Neural progenitor cell (in vitro differentiated cells): ENCODE measurements at places on chromosomes 1 and 21.
A peak's percentile ranks its signal among the peaks of the same experiment; 100 is the strongest.

GRCh38 chr1:1630191-1630964 lies 1.6 kb upstream of the MMP23B start:
- no peaks in the 10 kb centered on the region for H3K36me3 ChIP-seq
- peaks cover 4% of the 10 kb centered on the region for H3K4me1 ChIP-seq
- no peak overlapping the region for H3K27ac ChIP-seq
- DNase-seq, result peak; percentile 78

DNA sequence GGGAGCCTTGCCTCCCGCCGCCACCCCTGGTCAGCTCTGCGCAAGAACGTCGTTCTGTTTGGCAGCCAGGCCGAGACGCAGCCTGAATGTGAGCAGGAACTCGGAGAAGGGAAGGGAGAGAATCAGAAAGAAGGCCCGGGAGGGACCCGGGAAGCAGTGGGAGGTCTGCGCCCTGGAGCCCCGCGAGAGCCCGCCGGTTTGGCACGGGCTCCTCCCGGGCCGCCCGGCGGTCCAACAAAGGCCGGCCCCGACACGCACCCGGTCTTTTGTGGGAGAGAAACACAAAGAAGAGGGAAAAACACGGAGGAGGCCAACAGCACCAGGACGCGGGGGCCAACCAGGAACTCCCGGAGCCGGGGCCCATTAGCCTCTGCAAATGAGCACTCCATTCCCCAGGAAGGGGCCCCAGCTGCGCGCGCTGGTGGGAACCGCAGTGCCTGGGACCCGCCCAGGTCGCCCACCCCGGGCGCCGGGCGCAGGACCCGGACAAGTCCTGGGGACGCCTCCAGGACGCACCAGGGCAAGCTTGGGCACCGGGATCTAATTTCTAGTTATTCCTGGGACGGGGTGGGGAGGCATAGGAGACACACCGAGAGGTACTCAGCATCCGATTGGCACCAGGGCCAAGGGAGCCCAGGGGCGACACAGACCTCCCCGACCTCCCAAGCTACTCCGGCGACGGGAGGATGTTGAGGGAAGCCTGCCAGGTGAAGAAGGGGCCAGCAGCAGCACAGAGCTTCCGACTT lies 2.7 kb upstream of the OLIG2 start:
- peaks cover 100% of the 10 kb centered on the region for H3K27me3 ChIP-seq
- H3K4me1 ChIP-seq, result peaks cover 31% of the 10 kb centered on the region
- peak overlapping the region; percentile 21 for H3K4me3 ChIP-seq
- peak; percentile 67 for DNase-seq

GRCh38 chr1:242641461-242641860 lies 117.0 kb upstream of the PLD5 start:
- no peaks in the 10 kb centered on the region for H3K4me1 ChIP-seq
- no peak overlapping the region for H3K27ac ChIP-seq
- DNase-seq, result no peak

DNA sequence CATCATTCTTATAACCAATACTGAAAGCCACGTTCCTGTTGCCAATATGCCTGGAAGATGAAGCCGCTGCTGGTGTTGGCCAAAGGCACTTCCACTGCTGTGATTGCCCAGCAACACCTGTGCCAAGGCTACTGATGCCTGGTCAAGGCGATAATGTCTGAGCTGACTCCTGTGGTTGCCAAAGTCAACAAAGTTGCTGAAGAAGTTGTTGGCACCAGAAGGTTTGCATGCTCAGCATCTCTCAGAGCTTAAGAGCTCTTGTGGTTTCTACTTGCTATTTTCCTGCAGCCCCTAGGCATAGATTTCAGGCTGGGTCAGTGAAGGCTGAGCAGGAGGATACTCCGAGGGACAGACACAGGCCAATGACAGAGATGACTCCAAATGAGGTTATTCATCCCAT lies 63.4 kb upstream of the RAB3GAP2 start:
- no peak overlapping the region for H3K4me3 ChIP-seq
- H3K27me3 ChIP-seq, result no peaks in the 10 kb centered on the region
- H3K4me1 ChIP-seq, result peaks cover 4% of the 10 kb centered on the region
- no peak for DNase-seq

DNA sequence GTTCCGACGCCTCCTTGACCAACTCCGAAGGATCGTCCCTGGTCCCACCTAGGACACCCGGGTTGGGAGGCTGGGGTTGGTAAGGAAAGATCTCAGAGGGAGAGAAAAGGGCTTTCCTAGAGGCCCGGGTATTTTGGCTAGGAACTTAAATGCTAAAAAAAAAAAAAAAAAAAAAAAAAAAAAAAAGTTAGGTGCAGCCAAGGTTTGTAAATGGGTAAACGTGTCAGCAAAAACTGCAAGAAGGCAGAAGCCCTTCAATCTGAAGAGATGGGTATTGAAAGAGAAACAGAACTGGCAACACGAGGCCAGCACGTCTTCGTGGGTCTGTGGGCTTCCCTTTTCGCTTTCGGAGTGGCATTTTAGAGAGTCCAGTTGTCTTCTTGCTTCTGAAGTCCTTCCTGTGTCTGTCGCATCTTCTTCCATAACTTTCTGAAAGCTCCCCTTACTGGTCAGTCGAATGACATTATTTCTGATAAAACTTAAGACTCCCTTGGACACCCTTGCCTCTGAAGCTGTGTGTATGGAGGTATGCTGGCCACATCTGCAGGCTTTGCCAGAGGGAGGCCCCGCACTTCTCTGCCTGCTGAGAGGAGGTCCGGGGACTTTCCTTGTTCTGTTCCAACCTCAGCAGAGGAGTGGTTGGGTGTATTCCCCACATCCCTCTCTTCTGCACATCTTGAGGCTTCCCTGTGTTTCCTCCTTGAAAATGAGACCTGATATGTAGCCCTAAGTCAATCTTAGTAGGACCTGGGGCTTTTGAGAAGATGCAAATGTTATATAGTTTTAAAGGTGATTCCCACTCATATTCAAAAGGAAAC lies 745 bp downstream of the RCSD1 start:
- H3K36me3 ChIP-seq, result no peaks in the 10 kb centered on the region
- peak overlapping the region; percentile 56 for H3K4me3 ChIP-seq
- H3K4me1 ChIP-seq, result peaks cover 14% of the 10 kb centered on the region
- H3K27me3 ChIP-seq, result peaks cover 84% of the 10 kb centered on the region

DNA sequence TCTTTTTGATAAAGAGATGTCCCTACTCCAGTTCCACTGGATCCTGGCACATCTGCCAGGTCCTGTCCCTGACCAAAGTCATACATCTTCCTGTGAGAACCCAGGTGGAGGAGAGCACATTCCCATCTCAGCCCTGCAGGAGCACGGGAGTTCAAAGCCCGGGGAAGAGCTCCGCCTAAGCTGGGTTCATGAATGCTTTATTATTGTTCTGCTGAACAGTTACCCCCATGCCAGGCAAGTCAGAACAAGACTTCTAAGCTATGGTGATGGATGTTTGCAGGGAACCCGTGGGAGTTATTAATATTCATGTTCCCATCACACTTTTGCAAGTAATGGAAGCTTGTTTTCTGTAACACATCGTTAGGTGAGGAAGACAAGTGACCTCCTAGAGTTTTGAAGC lies 62.9 kb downstream of the SEC16B start:
- DNase-seq, result no peak
- H3K27me3 ChIP-seq, result no peaks in the 10 kb centered on the region
- H3K4me3 ChIP-seq, result no peak overlapping the region

GRCh38 chr1:64245495-64245894 lies 42.1 kb downstream of the UBE2U start:
- H3K36me3 ChIP-seq, result no peaks in the 10 kb centered on the region
- no peak overlapping the region for H3K4me3 ChIP-seq
- H3K4me1 ChIP-seq, result peaks cover 17% of the 10 kb centered on the region
- H3K27ac ChIP-seq, result no peak overlapping the region
- DNase-seq, result no peak

GRCh38 chr1:226526801-226527595 lies 21.6 kb upstream of the STUM start:
- no peak overlapping the region for H3K4me3 ChIP-seq
- no peaks in the 10 kb centered on the region for H3K36me3 ChIP-seq
- no peaks in the 10 kb centered on the region for H3K27me3 ChIP-seq
- no peaks in the 10 kb centered on the region for H3K4me1 ChIP-seq
- no peak overlapping the region for H3K27ac ChIP-seq
- peak; percentile 51 for DNase-seq

DNA sequence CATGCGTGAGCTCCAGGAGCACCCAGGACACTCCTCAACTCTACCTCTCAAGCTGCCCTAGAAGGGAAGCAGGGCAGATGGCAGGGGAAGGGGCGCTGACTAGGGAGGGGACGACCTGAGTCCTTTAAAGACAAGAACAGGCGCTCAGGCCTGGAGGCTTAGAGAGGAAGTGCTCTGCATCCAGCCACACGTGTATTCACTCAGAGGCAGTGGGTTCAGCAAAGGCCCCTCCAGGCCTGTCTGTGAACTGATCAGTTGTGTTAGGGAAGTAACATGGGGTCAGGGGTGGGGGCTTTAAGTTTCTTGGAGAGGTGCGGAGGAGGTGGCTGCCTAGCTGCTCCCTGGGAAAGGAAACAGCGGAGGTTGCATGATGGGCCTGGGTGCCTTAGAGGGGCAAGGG lies 37.1 kb upstream of the ARF1 start:
- no peaks in the 10 kb centered on the region for H3K4me1 ChIP-seq
- no peak for DNase-seq
- H3K27ac ChIP-seq, result no peak overlapping the region
- H3K36me3 ChIP-seq, result no peaks in the 10 kb centered on the region
- peaks cover 80% of the 10 kb centered on the region for H3K27me3 ChIP-seq

- H3K4me3 ChIP-seq, result no peak overlapping the region
- H3K27ac ChIP-seq, result no peak overlapping the region
- H3K4me1 ChIP-seq, result peaks cover 15% of the 10 kb centered on the region
- DNase-seq, result no peak
- no peaks in the 10 kb centered on the region for H3K27me3 ChIP-seq
These were observed 18.2 kb downstream of the WNT4 start for GRCh38 chr1:22124592-22125229.

DNA sequence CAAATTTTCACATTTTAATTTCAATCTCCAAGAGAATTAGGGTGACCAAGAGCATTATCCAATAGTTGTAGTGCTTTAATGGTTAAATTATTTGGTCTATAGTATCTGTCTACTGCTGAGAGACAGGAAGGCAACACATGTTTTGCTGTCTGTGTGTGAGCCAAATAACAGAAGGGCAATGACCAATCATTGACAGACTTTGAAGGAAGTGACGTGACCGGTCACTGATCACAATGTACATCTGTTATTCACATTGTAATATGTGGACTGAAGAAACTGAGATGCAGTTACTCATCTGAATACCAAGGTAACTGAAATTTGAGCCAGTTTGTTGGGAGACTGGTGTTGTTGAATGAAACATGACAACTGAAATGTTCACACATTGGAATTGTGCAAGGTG lies 196.7 kb downstream of the LRRC40 start:
- no peaks in the 10 kb centered on the region for H3K27me3 ChIP-seq
- no peak overlapping the region for H3K27ac ChIP-seq
- no peak overlapping the region for H3K4me3 ChIP-seq
- DNase-seq, result no peak
- H3K36me3 ChIP-seq, result no peaks in the 10 kb centered on the region

DNA sequence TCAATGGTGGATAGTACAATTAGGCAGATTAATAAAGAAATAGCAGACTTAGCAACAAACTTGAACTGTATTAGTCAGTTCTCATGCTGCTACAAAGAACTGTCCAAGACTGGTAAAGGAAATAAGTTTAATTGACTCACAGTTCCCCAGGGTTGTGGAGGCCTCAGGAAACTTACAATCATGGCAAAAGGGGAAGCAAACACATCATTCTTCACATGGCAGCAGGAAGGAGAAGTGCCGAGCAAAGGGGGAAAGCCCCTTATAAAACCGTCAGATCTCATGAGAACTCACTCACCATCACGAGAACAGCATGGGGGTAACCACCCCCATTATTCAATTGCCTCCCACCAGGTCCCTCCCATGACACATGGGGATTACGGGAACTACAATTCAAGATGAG lies 27.1 kb upstream of the PDE4B start:
- DNase-seq, result no peak
- no peak overlapping the region for H3K27ac ChIP-seq
- no peaks in the 10 kb centered on the region for H3K36me3 ChIP-seq
- H3K27me3 ChIP-seq, result no peaks in the 10 kb centered on the region
- no peak overlapping the region for H3K4me3 ChIP-seq

DNA sequence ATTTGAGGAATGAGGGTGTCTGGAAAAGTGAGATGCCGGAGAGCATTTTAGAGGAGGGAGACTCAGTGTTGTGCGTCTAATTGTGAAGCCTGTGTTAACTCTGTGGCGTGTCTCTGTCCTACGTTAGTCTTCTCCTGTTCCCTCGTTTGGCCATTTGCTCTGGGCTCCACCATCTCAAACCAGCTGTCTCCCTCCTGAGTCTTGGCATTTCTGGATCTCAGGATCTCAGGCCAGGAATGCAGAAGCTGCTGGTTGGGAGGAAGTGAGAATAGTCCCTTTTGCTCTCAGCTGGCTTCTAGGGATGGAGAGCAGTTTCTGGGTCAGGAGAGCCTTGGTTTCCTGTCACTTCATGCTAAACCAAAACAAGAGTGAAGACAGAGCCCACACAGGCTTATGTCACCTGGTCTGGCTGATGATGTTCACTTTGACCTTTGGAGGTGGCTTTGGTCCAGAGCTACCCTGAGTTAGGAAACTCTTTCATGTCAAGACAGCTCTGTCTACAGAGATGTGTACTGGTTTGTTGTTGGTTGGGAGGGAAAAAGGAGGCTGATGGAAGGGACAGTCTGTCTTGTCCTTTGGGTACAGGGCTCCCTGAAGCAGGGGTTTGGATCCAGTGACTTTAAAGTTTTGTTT lies 859 bp downstream of the NFASC start:
- H3K4me1 ChIP-seq, result peaks cover 7% of the 10 kb centered on the region
- H3K36me3 ChIP-seq, result no peaks in the 10 kb centered on the region
- DNase-seq, result no peak
- H3K4me3 ChIP-seq, result no peak overlapping the region
- no peak overlapping the region for H3K27ac ChIP-seq
